Occipital lobe (tissue), 3 donors: ENCODE measurements at places on chromosomes 1 and 21. TPM values are rescaled to one million over a fixed set of nuclear protein-coding genes. Genes with fewer than 3 reads are reported as not detected.

DNA sequence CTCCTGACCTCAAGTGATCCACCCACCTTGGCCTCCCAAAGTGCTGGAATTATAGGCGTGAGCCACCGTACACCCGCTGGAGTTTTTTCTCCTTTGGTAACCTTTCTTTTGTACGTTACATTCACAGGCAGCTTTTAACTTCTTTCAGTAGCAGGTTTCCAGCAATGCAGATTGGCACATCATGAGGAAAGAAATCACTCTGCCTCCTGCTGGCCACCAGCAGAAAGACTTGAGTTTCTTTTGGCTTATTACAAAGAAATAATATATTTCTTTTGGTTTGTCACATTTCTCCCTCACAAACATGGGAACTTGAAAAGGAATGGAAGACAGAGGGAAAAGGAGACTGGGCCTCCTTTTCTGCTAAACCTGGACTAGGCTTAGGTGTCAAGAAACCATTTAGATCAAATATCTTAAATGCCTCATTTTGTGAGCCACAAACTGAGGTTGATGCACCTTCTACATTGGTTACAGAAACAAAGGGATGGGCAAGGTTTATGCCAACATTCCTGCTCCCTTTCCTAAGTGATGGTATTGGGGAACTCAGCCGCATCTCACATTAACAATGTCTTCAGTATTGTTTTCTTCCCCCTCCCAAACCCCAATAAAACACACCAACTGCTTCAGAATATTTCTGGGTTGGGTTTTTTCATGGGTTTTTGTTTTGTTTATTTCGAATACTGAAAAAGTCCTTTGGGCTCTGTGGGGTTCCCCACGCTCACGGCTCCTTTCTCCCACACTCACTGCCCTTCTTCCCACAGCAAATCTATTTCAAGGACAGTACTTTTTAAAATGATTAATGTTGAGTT, 7.7 kb downstream of the ENSA start:
- no peak for DNase-seq

- no peak for DNase-seq
Observed at GRCh38 chr1:21451212-21451611, 11.3 kb downstream of the NBPF3 start.

DNA sequence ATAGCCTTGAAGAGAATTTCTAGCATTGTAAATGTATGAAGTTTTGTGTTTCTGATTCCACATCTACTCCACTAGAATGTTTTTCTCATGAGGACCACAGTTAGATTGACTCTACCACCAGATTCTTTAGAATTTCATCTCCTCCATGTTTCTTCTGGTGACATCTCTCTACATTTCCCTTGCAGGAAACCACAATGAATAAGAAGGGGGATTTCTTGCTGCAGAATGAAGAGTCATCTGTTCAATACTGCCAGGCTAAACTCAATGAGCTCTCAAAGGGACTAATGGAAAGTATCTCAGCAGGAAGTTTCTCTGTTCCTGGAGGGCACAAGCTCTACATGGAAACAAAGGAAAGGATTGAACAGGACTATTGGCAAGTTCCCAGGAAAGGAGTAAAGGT, 18.6 kb downstream of the GBP6 start:
- no peak for DNase-seq

DNA sequence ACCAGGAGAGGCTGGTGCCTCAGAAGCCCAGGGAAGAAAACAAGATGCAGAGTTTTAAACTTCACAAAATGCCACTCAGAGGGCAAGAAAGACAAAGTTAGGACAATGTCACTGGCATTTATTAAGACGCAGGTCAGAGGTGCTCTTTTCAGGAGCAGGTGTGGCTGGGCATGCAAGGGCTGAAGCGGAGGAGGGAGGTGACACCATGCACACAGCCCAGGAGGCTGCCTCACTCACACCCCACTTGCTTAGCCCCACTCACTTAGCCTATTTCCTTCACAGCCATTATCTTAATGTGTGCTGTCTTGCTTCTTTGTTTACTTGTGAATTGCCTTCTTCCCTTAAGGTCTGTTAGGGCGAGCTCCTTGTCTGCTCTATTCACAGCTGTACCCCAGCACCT, 17.2 kb downstream of the HIVEP3 start:
- DNase-seq, result no peak

DNA sequence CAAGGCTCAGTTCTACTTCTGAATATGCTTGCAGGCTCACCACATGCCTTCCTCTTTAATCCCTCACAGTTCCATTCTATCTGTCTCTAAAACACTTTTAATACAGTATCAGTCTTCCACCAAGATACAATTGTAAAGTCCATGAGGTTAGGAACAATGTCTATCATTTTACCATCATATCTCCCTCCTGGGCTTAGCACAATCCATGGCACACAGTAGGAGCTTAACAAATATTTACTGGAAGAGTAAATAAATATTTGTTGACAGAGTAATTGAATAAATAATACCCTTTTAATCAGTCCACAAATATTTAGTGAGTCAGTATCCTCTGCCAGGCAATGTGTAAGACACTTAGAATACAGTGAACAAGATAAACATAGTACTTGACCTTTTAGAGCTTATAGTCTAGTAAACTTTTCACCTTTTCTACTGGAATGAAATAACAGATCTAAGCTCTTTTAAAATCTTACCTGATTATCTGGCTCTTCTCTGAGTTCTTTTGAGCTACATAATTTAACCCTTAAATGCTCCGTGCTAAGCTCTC, 12.7 kb upstream of the GADD45A start:
- no peak for DNase-seq

GRCh38 chr1:57036641-57037579, 71.1 kb upstream of the C8B start:
- no peak for DNase-seq

- no peak for DNase-seq
Observed at GRCh38 chr21:31957631-31958030, 84.8 kb downstream of the HUNK start.

GRCh38 chr21:31141389-31142000, 103.2 kb upstream of the KRTAP19-8 start:
- no peak for DNase-seq

GRCh38 chr21:42012763-42013329, 2.7 kb upstream of the ZBTB21 start:
- DNase-seq, result no peak

GRCh38 chr1:232974971-232975370, 24.6 kb downstream of the NTPCR start:
- DNase-seq, result no peak

GRCh38 chr21:34807881-34808568, 139.2 kb downstream of the CLIC6 start:
- no peak for DNase-seq

DNA sequence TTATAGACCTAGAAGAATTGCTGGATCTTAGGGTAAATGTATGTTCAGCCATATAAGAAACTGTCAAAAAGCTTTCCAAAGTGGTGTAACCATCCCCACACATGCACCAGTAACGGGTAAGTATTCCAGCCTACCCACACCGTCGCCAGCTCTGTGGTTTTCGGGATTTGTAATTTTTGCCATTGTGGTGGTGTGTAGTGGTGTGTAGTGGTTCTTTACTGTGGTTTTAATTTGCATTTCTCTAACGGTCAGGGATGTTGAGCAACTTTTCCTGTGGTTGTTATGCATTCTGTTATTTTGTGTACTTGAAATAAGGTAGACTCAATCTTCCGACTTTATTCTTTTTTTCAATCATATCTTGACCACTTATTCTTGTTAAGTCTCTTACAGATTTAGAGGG, 342.4 kb upstream of the AJAP1 start:
- no peak for DNase-seq

GRCh38 chr21:43911015-43911934, 46.3 kb downstream of the AGPAT3 start:
- no peak for DNase-seq

DNA sequence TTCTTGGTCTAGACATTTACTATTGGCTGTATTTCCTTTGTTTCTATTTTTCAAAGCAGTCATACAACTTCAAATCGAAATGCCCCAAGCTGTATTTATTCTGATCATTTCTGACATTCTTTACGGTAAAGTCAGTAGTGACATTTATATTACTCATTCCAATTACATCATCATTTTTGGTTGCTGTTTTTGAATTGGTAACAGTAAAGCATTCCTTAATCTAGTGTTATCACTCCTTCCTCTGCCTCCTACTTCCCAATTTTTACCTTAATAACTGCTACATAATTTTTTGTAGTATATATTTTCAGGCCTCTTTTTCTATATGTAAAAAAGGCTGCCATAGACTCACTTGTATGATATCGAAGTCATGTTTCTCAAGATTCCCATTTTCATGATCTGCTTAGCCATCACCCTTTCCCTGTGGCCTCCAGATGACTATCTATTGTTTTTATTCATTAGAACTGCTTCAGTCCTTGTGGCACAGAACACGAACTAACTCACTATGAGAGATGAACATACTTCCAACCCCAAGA, 167.2 kb downstream of the RUNX1 start:
- DNase-seq, result no peak

- no peak for DNase-seq
Observed at GRCh38 chr1:214979191-214979590, 103.3 kb upstream of the KCNK2 start.

GRCh38 chr1:111886741-111887140, 102.7 kb downstream of the KCND3 start:
- no peak for DNase-seq

DNA sequence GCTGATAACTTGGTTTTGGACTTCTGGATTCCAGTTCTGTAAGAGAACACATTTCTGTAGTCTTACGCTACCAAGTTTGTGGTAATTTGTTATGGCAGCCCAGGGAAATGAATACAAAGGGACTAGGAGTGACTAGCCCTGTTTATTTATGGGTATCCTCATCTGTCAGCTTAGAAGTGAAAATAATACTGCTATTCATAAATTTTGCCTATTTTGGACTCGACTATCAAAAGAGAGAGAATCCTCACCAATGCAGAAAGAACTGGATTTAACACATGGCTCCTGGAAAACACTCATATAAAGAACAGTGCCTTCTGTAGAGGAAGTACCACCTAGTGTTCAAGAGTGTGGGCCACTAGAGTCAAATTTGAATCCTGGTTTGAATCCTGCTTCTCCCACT, 22.6 kb downstream of the HSD11B1 start:
- DNase-seq, result no peak

DNA sequence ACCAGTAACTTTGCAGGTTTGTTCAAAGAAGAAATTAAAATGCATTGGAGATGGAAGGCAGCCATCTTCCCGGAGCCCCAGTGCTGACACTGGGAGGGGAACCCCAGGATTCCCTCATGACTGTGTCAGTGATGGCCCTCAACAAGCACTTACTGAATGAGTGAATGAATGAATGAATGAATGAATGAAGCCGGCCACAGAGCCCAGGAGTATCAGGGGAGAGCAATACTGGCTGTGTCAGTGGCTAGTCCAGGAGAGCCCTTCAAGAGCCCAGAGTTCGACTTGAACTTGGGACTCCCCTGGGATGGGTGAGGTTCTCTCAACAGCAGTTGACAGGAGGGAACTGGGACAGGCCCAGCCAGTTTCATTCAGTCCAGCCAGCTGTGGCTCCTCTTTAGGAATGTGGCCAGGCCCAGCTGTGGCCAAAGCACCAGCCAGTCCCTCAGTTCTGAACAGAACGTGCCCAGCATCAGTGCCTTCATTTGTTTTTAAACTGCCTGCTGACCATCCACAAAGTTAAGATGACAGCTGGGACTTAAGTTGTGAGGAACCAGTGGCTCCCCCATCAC, 9.2 kb upstream of the ERG start:
- DNase-seq, result no peak

DNA sequence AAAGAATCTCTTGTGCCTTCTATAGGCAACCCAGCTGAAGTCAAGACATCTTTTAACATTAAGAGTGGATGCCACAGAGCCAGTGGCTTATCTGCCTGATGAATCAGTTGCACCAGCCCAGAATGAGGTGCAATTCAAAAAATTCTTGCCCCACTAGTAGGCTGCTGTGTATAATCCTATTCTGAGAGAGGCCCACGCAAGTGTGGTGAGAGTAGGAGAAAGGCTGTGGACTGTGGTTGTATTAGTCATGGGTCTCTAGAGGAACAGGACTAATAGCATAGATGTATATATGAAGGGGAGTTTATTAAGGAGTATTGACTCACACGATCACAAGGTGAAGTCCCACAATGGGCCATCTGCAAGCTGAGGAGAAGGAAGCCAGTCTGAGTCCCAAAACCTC, 216.4 kb downstream of the LTN1 start:
- DNase-seq, result no peak

- DNase-seq, result no peak
Observed at GRCh38 chr1:52769346-52770033, 43.2 kb downstream of the ZYG11B start.

GRCh38 chr1:165639821-165640623, 9.0 kb downstream of the MGST3 start:
- no peak for DNase-seq

GRCh38 chr1:15246960-15247614, at the start of gene FHAD1:
FHAD1 (plus strand) TSS chr1:15247223; CDS start chr1:15251785, 4,562 bp downstream.
- no peak for DNase-seq

GRCh38 chr1:38038861-38039260, 7.7 kb downstream of the POU3F1 start:
- DNase-seq, result no peak

GRCh38 chr1:15968172-15968571, 7.7 kb downstream of the ZBTB17 start:
- DNase-seq, result no peak

GRCh38 chr1:73659136-73659535, 538.8 kb downstream of the LRRIQ3 start:
- DNase-seq, result no peak

GRCh38 chr1:231155808-231156207, 6.0 kb upstream of the TRIM67 start:
- no peak for DNase-seq

GUCA2A gene
- not detected for total RNA-seq

CCDC190 gene
- 0.31 TPM for total RNA-seq

SPATA6 gene
- 15.8 TPM for total RNA-seq

DDR2 gene
- total RNA-seq, result 7.5 TPM

ZNF678 gene
- total RNA-seq, result 73.5 TPM

OR2L5 gene
- 0.62 TPM for total RNA-seq

NCAM2 gene
- total RNA-seq, result 82.8 TPM

FABP3 gene
- total RNA-seq, result 93.1 TPM

TLCD4 gene
- 20.9 TPM for total RNA-seq

IGSF9 gene
- 5.9 TPM for total RNA-seq

HECTD3 gene
- total RNA-seq, result 17.6 TPM

CD1E gene
- not detected for total RNA-seq

COL24A1 gene
- 0.78 TPM for total RNA-seq

SPRR2B gene
- not detected for total RNA-seq

CAPZA1 gene
- 83.3 TPM for total RNA-seq

HOOK1 gene
- 16.8 TPM for total RNA-seq

VCAM1 gene
- 24.3 TPM for total RNA-seq

TMEM269 gene
- 0.47 TPM for total RNA-seq
